ENCODE measurements at places on chromosomes 4 and X. TPM values are rescaled to one million over a fixed set of nuclear protein-coding genes. Genes with fewer than 3 reads are reported as not detected.

Gene GPRASP1
- total RNA-seq = 11.2 TPM

Gene ZNF711
- 0.78 TPM for total RNA-seq

GRCh38 chr4:99934891-99935290 lies 11.5 kb downstream of the DNAJB14 start:
- H3K4me1 ChIP-seq = no peaks in the 10 kb centered on the region
- no peak overlapping the region for H3K27ac ChIP-seq
- H3K36me3 ChIP-seq = no peaks in the 10 kb centered on the region
- H3K27me3 ChIP-seq = no peaks in the 10 kb centered on the region
- no peak for DNase-seq

- no peaks in the 10 kb centered on the region for H3K27me3 ChIP-seq
- no peak for DNase-seq
- no peaks in the 10 kb centered on the region for H3K36me3 ChIP-seq
Observed at GRCh38 chrX:140933874-140934655, 68.3 kb upstream of the SPANXB1 start.

- H3K4me3 ChIP-seq = no peak overlapping the region
- no peaks in the 10 kb centered on the region for H3K36me3 ChIP-seq
- no peak for DNase-seq
- peaks cover 2% of the 10 kb centered on the region for H3K4me1 ChIP-seq
- no peaks in the 10 kb centered on the region for H3K27me3 ChIP-seq
Observed at GRCh38 chrX:118718737-118719136, 8.7 kb upstream of the IL13RA1 start.
